ENCODE measurements at places on chromosomes 3 and 15.

- DNase-seq, result no peak
Measured at GRCh38 chr3:61008998-61009380, 242.3 kb downstream of the FHIT start.

DNA sequence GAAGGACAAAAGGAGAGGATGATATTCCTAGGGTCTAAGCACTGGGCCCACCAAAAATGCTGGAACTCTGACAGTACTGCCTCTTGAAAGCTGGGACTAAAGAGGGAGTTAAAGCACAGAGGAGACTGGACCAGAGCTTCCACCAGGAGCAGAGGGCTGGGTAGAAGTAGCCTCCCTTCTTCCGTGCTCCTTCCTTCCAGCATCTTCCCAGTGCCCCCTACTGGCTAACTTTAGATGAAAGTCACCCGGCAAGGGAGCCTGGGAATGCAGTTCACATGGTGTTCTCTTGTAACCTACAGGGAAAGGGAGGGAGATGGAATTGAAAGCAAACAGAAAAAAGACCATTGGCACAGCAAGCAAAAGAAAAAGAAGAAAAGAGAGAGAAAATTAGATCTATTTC, 106.1 kb upstream of the COL8A1 start:
- DNase-seq, result peak; percentile 81

DNA sequence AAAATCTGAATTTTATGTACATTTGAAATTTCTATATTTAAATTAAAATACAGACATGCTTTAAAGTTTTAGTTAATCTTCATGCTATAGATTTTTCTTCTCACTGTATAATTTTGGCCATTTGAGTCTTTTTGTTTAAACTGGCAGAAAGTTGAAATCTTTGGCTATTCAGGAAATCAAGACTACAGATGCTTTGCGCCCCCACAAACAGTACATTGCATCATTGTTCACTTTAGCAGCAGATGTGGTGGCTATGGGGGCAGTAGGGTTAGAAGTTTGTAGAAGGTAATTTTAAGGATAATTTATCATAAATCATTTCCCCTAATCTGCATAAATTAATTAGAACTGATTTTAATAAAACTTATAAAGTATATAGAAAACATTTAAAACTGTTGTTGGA, 20.9 kb downstream of the SPPL2A start:
- DNase-seq, result peak; percentile 32

DNA sequence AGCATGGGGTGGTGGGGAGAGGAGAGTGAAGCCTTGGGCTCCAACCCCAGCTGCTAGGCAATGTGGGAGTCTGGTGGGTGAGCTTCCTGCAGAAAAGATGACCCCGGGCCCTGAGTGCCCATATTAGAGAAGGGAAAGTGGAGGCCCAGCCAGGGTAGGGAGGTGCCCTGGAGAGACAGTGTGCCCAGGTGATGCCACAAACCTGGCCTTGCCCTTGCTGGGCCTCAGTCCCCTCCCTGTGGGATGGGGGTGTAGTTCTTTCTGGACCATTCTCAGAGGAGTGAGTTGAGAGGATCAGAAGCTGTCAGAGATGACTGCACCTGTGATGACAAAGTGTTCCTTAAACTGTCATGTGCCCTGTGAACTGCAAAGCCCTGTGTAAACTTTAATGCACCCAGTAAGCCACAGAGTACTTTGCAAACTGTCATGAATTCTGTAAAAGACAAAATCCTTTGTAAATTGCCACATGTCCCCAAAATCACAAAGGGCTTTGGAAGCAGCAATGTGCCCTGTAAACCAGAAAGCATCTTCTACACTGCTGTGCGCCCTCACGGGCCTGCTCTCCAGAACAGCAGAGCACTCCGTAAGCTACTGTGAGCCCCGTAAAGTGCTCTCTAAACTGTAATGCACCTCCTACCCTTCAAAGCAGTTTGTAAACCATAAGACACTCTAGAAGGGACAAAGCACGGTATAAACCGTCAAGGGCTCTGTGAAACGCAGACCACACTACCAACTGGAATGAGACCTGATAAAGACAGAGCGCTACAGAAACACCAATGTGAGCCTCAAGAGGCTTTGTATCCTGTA, 51.3 kb upstream of the FGD5 start:
- no peak for DNase-seq

DNA sequence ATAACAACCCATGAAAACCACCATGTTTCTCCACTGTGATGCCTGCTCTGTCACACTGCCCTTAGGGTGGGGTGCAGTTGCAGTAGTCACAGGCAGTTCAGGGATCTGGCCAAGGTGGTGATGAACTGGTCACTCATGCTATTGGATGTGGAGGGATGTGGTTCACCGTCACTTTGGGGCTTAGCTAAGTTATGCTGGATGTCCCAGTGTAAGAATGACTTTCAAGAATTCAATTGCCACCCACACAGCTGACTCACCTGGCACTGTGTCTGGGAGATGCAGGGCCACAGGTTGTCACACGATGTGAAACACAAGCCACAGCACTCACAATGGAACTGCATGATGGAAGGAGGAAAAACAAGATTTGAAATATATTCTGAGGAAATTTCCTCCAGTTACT, 146.1 kb upstream of the CTNNB1 start:
- no peak for DNase-seq

DNA sequence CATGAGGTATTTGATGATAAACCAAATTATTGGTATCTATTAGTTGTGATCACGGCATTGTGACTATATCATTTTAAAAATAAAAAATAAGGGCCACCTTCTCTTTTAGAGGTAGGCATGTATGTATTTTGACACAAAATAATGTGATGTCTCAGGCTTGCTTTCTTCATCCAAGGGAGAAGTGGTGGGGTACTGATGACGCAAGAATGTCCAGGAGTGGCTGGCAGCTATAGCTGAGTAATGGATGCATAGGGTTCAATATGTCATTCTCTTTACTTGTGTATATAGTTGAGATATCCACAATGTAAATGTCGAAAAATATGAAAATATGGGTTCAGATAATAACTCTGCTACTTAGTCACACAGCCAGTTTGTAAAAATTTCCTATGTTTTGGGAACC, 46.8 kb upstream of the NSMCE3 start:
- DNase-seq, result no peak

- no peak for DNase-seq
Measured at GRCh38 chr3:141815667-141816066, 52.5 kb downstream of the GRK7 start.

DNA sequence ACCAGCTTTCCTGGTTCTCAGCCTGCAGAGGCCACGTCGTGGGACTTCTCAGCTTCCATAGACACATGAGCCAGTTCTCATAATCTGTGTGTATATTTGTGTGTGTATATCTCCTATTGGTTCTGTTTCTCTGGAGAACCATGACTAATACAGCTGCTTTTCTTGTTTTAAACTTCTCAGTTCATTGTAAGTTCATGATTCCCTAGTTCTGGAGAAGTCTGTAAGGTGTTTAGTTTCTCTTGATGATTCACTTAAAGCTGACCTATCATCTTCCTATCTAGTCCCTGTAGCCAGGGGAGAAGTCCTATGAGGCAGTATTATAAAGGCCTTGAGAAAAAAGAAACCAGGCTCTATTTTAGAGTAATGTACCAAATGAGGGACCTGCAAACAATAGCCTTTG, 147.7 kb downstream of the RYR3 start:
- no peak for DNase-seq

DNA sequence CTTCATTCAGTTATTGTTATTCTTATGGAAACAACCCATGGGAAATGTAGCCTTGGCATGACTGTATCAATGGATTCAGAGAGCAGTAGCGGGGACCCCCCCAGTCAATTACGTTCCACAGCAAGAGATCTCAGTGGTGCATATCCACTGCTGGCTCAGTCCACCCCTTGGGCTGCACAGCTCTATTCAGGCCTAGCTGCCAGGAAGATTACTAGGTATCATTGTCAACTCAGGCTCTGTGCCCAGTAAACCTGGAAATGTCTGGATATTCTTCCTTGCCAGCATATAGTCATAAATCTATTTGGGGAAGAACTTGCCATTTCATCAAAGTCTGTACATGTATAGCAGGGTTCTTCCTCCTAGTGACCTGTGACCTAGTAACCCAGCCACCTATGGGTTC, 128.1 kb upstream of the CCDC54 start:
- no peak for DNase-seq

DNA sequence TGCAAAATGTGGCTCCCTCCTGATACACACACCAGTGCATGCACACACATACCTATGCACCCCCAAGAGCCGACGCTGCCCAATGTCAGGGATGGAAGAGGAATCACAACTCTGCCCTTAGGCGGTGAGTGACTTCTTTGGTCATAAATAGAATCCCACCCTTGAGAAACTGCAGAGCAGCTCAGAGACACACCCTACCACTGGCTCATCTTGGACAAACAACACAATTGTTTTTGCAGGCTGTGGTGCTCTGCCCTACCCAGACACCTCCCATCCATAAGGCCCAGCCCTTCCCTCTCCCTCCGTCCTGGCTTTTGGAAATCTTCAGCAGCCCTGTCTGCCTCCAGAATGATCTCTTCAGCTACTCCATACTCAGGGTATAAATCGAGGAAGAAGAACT, 73.8 kb upstream of the HRH1 start:
- peak; percentile 14 for DNase-seq

DNA sequence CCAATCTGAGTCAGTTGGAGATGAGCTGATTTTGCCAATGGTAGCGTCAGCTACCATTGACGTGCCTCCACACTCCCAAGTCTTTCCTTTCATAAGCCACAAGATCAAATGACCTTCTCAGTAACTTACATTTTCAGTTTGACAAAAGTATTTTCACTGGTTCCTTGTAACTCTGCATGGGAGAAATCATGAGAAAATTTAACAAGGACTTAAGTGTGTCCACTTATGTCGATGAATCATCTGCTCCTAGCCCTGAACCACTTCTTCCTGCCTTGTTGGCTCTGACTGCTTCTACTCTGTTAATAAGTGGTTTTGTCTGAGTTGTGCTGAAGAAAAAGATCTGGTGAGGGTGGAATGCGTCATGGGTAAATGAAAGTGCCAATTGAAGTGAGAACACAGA, 101.2 kb downstream of the NFKBIZ start:
- peak; percentile 96 for DNase-seq

- peak; percentile 29 for DNase-seq
Measured at GRCh38 chr15:95202569-95203349, 971.4 kb downstream of the MCTP2 start.

- DNase-seq, result no peak
Measured at GRCh38 chr15:46865155-46865554, 852.1 kb upstream of the SEMA6D start.

GRCh38 chr3:151751161-151751560, 17.4 kb downstream of the AADACL2 start:
- DNase-seq, result peak; percentile 69

- DNase-seq, result peak; percentile 95
Measured at GRCh38 chr3:170622369-170623159, 36.7 kb upstream of the SLC7A14 start.

DNA sequence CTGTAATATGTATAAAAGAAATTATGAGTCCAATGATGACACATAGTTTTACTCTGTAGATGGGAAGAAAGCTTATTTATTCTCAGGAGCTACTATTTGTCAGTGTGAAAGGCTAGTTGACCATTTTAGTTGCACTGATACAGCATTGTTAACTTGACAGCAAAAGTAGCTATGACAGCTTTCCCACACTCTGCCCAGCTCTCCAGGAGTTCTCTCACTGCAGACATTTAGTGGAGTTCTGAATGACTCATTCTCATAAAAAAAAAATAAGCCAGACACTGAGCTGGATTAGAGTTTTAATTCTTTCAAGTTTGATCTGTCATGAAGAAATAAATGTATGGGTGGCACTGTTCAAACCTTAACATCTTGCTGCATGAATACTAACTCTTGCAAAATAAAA, 77.2 kb upstream of the CFAP20DC start:
- peak; percentile 84 for DNase-seq

DNA sequence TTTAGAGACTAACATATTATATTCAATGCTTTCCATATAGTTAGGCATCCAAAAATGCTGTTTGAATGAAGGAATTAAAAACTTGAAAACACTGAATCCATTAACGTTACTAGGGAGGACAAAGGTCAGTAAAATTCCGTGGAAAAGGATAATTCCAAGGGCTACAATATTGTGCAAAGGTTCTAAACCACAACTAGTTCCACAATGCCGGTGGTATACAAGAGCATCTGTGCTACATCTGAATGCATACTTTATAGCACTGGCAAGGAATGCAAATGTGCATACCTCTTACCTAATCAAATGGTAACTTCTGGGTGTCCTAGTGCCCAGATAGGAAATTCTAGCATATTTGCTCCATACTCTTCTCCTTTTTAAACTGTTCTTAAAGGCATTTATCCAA, 2.2 kb downstream of the ICE2 start:
- DNase-seq, result peak; percentile 47

- DNase-seq, result peak; percentile 36
Measured at GRCh38 chr3:16477056-16477455, 36.4 kb downstream of the RFTN1 start.

DNA sequence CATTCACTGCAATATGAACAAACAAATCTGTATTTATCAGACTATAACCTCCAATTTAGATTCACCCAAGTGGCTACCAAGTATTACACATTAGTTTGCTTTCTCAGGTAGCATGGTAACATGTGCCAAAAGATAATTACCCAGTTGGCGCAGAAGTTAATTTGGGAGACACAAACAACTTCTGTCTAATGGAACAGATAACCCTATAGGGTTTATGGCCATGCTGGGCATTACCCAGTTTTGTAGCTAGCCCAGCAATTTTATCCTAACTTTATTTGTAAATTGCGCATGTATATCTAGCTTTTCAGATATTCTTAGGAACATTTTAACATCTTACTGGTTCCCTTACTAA, 780 bp downstream of the RPL22L1 start:
- no peak for DNase-seq

- DNase-seq, result no peak
Measured at GRCh38 chr3:5735896-5736295, 548.4 kb downstream of the EDEM1 start.

DNA sequence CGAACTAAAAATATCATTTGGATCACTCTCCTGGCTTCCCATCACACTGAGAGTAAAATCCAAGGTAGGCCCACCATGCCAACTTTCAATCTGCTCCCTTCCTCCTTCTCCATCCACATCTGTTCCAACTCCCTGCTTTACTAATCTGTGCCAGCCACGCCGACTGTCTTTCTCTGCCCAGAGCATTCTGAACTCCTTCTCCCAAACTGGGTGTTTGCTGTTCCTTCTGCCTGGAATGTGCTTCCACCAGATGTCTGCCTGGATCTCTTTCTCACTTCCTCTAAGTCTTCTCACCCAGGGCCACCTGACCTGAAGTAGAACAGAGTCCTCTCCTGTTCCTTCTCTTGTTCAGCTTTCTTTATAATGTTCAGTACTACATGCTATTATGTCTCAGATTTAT, 5.6 kb upstream of the ARL8B start:
- DNase-seq, result no peak

GRCh38 chr15:67832031-67832551, 6.8 kb downstream of the SKOR1 start:
- peak; percentile 52 for DNase-seq

- DNase-seq, result no peak
Measured at GRCh38 chr3:33613041-33613440, 105.0 kb downstream of the CLASP2 start.

- DNase-seq, result no peak
Measured at GRCh38 chr15:62823561-62823960, 219.0 kb upstream of the TPM1 start.

DNA sequence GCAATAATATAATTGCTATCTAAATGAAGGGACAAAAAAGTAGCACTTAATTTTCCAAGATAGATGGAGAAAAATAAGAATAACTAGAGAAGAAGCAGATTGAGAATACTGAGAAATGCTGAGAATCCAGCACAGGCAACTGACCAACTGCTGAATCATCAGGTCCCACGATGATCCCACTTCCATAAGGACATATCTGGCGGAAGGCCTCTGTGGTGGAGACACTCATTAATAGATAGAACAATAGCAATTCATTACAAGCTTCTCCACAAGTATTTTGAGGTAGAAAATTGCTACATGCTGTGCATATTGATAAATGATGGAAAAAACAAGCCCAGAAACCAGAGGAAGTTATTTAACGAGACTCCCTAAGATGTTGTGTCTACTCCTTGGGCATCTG, 105.9 kb downstream of the DUT start:
- peak; percentile 85 for DNase-seq

Measured in GM23248 (cell line).